ENCODE measurements at places on chromosomes 11 and 22. TPM values are rescaled to one million over a fixed set of nuclear protein-coding genes. Genes with fewer than 3 reads are reported as not detected.

SERHL2 gene
- 2.6 TPM for total RNA-seq

APLNR gene
- 74.6 TPM for total RNA-seq

CCDC116 gene
- total RNA-seq = not detected

AP2A2 gene
- 17.7 TPM for total RNA-seq

UPK3A gene
- total RNA-seq = not detected

SAA4 gene
- total RNA-seq = not detected

Data from skeletal muscle tissue (tissue), 5 donors.